ENCODE measurements at places on chromosomes 6 and 20.

DNA sequence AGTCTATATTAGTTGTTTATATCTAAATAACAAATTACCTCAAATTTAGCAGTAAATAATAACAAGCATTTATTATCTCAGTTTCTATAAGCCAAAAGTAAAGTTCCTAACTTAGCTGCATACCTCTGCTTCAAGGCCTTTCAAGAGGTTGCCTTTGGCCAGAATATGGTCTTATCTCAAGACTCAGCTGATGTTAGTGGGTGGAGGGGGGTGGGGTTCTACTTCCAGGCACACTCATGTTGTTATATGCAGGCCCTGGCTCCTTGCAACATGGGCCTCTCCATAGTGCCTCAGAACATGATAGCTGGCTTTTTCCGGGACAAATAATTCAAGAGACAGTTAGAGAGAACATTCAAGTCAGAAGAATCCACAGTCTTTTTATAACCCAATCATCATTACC lies 266.0 kb downstream of the ADGRB3 start:
- no peak for DNase-seq

DNA sequence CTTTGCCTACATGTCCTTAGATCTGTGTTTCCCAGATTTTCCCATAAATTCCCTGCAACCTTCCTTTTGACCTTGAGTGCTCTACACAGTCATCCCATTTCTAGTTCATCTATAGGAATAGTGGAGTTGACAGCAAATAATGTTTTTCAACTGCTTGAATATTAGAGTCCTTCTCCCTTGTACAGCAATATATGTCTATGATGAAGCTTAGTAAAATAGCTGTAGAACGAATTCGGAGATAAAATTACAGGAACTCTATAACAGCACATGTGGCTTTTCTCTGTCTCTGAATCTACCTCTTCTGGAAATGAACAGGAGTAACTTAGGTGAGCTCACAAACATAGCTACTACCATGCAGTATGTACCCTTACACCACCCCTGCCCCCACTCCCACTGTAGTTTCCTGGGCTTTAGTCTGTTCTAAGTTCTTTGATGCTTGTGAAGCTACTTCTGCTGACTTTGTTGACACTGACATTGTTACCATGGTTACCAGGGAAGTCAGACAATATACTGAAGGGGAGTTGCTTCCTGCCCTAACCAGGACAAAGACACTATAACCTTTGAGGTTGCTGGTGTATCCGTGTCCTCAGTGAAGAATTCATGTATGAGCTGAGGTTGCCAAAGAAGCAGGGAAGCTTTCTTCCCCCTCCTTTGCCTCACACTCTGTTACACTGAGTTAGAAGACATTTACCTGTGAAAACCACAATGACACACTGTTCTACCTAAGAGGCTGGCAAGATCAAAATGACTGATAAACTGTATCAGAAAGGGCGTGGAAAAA lies 35.8 kb upstream of the SHLD1 start:
- DNase-seq, result peak; percentile 42

GRCh38 chr6:129032602-129033001 lies 149.7 kb downstream of the LAMA2 start:
- no peak for DNase-seq

- DNase-seq, result no peak
These were observed 14.8 kb upstream of the ABCC10 start for GRCh38 chr6:43412541-43412940.

- DNase-seq, result no peak
These were observed 6.2 kb downstream of the ULBP2 start for GRCh38 chr6:149948011-149948410.

DNA sequence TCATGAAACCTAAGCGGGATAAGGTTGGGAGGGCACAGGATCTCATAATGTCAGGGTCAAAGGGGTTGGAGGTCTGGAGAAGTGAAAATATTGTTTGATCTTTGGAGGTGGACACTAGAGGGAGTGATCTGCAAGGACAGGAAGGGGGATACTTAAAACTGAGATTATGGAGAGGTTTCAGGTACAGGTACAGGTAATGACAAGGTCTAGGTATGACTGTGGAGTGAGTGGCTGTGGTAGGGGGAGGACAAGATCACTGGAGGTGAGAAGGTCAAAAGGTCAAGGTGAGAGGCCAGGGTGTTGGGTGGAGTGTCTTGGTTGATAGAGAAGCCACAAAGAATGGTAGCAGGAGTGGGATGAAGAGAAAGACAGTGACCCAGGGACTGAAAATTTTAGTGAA lies 16.8 kb upstream of the NOTCH4 start:
- DNase-seq, result no peak

DNA sequence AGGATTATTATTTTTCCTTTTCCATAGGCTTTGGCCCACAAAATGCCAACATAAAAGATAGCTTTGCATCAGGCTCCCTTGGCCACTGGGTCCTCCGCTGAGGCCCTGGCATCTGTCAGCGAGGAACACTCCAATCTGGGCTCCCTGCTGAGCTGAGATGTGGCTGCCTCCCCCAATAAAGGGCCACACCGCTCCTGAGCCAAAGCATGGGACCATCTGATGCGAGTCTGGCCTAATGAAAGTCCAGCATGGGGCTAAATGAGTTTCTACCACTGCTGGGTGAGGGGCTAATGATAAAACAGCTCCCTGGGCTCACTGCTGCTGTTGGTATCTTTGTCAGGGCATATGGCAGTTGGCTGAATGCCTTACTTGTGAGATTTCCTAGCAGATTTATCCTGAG lies 817.5 kb upstream of the SLC35B3 start:
- DNase-seq, result no peak

DNA sequence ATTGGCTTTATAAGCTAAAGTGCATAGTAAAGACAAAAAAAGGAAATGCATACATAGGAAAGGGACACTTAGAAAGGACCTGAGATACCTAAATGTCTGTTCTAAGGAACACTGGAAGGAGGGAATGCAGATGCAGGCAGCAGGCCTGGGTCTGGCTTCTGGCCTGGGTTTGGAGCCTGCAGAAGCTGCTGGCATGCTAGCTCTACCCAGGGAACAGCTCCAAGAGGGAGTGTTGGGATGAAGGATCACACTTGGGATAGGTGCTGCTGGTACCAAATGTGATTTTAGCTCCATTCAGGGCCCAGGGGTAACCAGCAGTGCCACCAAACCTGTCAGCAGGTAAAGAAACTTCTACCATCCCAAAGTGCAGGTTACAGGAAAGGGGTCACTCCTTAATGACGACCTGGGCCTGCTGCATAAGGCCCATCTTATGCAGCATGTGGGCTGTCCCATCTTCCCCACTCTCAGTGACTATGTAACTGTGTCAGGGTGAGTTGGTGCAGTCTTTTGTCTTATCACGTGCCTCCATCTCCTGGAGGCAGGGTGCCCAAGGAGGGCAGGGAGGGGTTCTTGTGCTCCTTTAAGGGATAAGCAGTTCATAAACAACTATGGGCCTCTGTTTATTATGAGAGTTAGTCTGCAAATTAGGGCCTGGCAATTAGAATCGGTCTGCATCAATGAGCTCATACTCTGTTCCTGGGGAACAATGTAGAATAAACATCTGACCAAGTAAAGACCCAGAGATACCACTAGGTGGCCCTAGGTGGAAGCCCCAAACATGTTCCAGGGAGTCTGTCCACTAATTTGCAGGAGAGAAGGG lies 26.9 kb downstream of the DDX27 start:
- DNase-seq, result peak; percentile 34

DNA sequence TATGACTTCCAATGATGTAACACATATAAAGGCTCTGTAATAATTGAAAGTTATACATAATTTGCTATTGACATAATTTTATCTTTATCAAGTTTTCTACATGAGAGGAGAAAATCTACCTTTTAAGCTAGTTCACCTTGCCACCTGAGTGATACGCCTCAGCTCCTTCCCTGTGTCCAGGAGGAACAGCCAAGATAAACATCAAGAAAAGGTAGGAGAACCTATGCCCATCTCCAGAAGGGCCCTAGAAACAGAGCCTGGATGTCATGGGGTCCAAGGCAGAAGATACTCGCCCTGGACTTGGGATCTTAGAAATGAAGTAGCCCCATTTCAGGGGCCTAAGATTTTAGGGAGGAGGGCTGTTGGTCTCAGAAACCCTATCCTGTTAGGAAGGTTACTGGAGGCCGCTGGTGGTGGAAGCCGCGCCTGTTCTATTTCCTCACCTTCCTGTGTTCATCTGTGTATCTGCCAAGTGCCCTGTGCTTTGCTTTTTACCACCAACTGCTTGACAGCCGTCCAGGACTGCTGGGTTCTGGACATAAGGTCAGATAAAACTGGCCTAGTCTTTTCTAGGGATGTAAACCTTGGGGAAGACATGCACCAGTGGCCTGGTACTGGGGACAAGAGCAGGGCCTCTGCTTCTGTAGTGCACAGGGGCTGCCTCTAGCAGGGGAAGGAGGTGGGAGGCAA lies 178.5 kb downstream of the ARID1B start:
- no peak for DNase-seq

DNA sequence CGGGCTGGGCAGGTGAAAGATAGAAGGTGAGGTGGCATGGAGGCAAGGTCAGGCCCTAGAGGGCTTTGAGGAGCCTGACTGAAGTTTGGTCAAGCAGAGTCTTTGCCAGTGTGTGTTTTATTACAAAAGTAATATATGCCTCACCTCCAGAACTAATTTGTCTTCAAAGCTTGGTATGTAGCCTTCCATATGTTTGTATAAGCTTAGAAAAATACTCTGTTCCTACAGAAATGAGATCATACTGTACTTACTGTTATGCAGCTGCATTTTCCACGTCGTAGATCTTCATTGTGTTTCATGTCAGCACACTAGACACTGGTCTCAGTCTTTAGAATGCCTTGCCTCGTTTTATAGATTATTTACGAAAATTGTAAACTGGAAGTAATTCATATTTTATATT lies 61.8 kb downstream of the ANKS1A start:
- DNase-seq, result no peak

DNA sequence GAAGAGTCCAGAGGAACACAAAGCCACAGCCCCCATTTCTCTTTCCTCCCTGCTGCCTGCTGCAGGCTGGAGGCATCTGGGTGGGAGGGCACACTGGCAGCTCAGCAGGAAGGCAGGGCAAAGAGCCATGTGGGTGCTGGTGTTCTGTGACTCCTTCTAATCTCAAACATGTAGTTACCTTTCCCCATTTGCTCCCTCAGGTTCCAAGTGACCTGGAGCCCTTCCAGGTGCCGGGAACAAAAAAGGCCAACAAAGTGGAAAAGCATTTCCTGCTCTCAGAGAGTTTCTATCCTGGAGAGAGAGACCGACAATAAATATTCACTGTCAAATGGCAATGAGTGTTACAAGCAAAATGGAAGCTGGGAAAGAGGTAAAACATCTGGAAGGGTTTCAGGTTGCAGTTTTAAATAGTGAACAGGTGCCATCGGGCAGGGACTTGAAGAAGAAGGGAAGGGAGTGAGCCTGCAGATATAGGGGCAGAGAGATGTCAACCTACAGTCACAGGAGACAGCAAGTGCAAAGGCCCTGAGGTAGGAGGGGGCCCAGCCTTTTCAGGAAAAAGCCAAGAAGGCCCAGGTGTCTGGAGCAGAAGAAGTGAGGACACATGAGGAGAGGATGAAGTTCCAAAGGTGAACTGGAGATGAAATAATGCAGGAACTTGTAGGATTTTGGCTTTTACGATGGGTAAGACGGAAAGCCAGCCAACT lies 43.6 kb upstream of the IYD start:
- DNase-seq, result no peak

- DNase-seq, result peak; percentile 62
These were observed 562 bp downstream of the TFEB start for GRCh38 chr6:41734666-41735426.

- no peak for DNase-seq
These were observed 40.3 kb downstream of the STX11 start for GRCh38 chr6:144190593-144190992.

DNA sequence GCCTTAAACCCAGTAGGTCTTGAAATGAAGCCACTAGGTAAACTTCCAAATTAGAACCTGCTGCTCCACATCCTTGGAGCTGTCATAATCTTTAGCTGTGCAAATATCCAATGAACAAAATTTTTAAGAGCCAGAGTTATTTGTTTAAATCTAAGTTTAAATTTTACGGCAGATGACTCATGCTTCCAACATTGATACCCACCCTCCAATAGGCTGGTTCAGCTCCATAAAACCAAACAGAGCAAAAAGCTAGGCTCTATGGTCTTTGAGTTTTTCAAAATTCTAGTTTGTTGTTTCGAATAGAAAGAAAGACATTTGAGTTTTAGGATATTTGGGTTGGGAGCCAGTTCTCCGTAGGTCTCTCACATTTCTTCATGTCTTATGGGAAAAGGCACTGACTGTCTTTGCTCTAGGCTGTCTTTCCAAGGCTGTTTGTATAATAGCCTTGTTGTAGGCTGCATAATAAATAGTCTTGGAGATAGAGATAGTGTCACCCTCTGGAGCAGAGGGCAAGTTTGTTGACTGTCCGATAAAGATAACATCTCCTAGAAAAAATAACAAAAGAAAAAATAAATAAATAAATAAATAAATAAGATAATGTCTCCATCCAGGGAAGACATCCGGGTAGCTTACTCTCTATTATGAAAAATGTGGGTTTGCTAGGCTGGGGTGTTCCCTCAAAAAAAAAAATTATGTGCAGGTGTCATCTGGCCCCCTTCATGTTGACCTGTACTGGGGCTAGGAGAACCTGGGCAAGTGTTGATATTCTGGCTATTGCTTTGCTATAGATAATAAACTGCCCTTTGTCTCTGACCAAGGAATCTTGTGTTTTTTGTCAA lies 36.5 kb downstream of the SLC2A12 start:
- DNase-seq, result no peak

GRCh38 chr6:24990944-24991809 lies 55.4 kb upstream of the RIPOR2 start:
- DNase-seq, result no peak

DNA sequence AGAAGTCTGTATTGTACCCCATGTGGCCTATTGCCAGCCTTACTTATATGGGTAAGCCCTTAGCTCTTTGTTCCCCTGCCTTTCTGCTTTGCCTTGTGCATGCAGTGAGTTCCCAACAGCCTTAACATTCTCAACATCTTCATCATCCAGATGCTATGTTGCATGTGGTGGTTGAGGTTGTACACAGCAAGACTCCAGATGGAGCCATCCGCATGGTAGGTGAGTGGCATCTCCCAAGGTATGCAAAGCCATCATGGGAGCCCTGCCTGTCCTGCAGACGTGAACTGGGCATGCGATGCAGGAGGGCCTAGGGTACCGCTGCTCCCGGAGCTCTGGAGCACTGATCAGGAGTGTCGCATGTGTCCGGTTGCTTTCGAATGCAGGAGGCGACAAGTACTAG lies 16.1 kb downstream of the CEP43 start:
- no peak for DNase-seq

DNA sequence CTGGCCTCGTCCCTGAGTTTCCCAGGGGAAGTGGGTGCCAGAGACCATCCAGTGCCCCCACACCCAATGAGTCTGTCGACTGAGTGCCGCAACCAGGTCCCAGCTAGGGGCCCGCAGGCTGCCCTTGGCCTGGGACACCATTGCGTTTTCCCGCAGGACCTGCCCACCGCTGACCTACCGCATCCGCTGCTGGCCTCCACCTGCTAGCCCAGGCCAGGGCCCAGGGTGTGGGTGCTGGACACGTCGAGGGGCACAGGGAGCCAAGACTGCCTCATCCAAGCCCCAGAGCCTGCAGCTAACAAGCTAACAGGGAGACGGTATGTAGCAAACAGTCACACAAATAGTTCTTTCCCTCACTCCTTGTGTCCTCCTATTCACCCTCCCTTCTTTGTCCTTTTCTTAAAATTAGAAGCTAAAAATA lies 97.7 kb downstream of the TMEM242 start:
- no peak for DNase-seq

All from activated CD4-positive, alpha-beta T cell treated with anti-CD3 and anti-CD28 coated beads, Interleukin-2, Interleukin-4, amounts not matched to agents 100 ng/mL and 50 ng/mL, durations not matched to agents 16 hours and 8 hours (primary cell).